Endothelial cell of umbilical vein (primary cell): ENCODE measurements at places on chromosomes 1 and 21.

DNA sequence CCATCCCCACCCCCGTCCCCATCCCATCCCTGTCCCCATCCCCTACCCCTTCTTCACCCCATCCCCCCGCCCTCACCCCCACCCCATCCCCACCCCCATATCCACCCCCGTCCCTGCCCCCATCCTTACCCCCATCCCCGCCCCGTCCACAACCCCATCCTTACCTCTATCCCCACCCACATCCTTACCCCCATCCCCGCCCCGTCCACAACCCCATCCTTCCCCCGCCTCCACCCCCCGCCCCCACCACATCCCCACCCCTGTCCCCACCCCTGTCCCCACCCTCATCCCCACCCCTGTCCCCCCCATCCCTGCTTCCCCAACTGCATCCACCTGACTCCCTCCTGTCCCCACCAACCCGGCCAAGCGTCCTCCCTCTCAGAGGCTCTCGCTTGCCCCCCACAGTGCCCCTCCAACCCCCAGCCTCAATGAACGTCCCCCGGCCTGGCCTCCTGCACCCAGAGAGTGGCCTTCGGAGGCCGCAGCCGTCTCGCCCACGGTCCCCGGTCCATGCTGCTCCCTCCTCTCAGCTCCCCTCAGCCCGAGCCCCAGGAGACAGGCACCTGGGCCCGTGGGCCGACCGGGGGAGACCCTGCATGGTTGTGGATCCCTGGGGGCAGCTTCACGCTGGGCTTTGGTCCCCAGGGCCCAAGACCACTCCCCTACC is 25.5 kb upstream of the C1orf159 start:
- no peak for DNase-seq

DNA sequence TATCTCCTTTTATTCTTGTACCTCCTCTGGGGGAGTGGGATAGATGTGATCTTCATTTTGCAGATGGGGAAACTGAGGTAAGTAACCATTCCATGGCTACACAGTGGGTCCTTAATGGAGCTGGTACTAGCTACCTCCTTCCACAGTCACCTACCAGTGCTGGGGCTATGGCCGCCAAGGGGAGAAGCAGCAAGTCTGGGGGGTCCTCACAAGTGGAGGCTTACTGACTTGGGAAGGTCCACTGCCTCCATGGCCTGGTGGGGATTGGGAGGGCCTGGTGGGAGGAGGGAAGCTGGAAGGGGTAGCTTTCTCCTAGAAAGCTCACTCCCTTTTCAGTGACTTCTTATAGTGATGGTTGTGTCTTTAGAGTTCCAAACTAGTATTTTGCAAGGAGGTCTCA is 5.9 kb upstream of the FOXO6 start:
- DNase-seq, result no peak

- no peak for DNase-seq
Observed at GRCh38 chr1:84704872-84705417, 14.7 kb upstream of the SSX2IP start.

DNA sequence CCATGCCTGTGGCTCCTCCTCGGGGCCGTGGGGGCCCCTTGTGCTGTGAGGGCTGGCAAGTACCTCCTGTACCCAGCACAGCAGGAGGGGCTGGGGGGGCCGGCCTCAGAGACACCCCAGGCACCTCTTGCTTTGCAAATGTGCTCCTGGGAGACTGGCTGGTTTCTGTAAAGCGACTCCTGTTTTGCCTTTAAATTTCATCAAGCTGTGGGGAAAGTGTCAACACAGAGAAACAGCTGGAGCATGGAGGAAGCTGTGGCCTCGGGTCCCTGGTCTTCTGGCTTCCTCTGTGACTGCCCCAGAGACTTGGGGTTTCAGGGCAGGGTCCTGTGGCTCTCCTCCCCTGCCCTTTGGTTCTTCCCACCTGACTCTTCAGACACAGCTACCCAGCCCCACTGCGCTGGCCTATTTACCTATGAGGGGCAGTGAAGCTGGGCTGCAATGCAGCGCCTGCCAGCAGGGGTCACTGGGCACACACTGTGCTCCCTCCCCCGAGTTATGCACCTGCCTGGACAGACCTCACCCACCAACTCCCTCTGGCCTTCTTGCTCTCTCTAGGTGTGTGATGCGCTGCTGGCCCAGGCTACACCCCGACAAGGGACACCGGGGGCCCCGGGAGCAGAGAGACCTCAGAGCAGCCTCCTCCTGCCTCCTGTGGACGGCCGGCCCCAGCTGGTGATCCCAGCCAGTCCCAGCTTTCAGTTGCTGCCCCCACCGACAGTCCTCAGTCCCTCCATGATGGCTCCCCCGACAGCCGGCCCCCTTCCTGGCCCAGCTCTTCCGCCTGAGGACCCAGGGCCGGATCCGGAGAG is 17.6 kb upstream of the PEX10 start:
- DNase-seq, result no peak

DNA sequence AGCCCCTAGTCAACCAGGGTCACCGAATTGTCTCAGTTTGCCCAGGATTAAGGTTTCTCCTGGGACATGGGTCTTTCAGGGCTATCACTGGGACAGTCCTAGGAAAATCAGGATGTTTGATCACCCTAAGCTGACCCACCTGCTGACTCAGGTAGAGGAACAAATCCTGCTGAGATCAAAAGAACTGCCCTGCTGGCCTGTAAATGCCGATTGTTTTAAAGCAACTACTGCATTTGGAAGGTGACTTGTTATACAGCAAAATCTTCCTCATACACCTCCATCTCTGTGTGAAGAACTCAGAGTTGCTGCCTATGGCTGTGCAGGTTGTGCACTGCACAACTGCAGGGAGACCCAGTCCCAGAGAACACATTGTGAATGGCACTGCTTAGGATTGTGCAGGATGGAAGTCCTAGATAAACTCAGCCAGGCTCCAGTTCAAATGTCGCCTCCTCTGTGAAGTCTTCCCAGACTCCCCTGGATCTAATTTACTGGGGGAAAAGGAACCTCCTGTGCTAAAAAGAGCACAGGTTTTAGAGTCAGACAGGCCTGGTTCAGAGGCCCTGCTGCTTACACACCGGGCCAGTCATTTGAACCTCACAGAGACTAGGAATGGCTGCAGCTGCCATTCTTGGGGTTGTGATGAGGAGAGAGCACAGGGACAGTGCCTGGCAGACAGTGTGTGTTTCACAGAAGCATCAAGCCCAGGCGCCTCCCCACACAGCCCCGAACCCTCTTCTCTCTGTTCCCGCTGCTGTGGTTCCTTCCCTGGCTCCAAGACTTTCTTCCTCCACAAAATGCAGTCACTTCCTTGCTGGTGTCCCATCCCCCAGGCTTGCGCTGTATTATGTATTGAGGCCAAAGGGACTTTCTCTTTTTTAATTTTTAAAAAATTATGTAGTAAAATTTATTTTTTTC is 23.2 kb upstream of the LRP8 start:
- no peak for DNase-seq

- no peak for DNase-seq
Observed at GRCh38 chr1:157044326-157044725, 1.2 kb downstream of the ARHGEF11 start.

DNA sequence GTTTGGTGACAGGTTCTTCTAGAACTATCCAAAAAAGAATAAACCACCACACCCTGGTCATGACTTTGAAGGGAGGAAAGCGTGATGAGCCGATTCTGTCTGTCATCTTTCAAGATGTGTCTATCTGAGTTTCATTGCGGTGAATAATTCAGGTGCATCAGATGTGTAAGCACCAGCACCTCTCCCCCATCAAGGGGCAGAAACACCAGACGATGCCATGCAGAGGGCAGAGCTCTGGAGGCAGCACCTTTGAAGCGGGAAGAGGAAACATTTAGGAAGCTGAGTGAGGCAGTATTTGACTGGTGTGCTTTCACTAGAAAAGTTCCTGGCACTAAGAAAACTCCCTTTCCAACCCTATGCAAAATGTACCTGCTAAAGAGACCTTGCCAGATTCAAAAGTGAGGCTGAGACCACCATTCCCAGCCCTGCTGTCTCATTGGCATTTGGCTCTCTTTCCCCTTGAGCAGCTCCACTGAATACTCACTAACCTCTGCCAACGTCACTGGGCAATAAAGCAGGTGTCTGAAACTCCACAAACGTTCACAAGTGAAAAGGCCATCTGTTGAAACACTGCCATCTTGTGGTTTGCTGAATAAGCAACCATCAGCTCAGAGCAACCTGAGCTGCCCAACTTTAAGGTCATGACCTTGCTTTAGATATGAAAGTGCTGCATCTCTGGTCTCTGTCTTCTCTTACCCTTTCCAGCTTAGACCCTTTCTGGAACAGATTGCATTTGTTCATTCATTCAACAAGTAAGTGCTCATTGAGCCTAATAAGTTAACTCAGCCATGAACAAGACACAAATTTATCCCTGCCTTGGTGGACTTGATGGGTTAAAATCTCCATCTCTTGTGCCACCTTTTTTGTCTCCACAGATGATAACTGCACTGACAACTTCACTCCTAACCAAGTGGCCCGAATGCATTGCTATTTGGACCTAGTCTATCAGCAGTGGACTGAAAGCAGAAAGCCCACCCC is 228.6 kb downstream of the PAPPA2 start:
- DNase-seq, result peak; percentile 3

DNA sequence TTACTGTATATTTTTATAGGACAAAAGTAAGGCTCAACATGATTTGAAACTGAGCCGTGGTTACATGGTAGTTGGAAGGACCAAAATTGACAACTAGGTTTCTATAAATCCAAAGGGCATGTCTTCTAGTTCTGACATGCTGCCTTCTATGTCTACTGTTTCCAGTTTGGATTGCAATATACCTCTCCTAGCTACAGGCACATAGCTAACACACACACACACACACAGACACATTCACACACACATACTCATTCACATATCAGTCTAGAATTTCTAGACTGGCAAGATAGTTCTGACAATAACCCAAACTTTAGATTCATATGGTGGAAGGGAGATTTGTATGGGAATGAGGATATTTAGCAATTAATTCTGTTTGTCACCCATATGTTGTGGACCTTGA is 544.8 kb upstream of the CAMK1G start:
- no peak for DNase-seq

- DNase-seq, result no peak
Observed at GRCh38 chr1:61447968-61448430, 276.9 kb downstream of the TM2D1 start.

DNA sequence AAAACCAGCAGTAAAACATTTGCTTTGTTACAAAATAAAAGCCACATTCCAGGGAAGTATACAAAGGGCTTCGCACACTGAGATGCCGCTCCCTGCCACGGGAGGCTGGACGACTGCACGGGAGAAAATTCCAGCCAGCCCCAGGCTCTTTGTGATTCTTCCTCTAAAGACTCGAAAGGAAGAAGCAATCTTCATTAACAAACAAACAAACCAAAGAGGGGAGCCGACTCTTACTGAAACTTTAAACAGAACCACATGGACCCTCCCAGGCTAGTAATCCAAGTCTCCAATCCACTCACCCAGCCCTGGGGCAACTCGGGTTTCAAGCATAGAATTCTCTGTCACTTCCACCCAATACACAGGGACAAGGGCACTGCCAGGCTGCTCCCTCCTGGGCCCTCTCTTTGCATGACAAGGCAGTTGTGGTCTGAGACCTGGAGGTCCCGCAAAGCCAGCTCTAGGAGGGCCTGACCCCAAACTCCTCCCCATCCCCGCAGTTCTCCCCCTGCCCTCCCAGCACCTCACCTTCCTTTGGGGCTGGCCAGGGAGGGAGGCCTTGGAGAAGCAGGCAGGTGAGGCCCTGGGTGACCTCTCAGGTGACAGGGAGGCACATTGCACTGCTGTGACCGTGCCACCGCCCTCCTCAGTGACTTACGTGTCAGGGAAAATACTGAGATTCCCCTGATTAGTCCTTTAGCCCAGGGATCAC is 26.6 kb upstream of the COL18A1 start:
- DNase-seq, result peak; percentile 13

GRCh38 chr1:110588991-110589390 is 17.2 kb downstream of the KCNA2 start:
- DNase-seq, result no peak

DNA sequence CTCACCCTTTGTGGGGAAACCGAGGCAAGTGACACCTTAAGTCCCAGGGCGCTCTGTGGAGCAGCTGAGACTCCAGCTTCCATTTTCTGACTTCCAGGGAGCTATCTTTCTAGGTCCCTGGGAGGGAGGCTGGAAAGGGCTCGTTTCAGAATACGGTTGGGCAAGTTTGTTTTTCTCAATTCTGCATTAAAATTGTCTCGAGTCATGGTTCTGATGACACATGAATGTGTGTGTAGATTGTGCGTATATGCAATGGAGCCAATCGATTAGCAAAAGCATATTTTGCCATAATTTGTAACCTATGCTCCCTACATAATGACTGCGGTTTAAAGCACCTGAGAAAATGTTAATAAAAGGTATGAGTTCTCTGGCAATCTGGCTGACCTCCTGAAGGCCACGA is 77.3 kb downstream of the SIK1 start:
- no peak for DNase-seq

GRCh38 chr1:195005338-195005737 is 1602.9 kb downstream of the KCNT2 start:
- DNase-seq, result no peak

DNA sequence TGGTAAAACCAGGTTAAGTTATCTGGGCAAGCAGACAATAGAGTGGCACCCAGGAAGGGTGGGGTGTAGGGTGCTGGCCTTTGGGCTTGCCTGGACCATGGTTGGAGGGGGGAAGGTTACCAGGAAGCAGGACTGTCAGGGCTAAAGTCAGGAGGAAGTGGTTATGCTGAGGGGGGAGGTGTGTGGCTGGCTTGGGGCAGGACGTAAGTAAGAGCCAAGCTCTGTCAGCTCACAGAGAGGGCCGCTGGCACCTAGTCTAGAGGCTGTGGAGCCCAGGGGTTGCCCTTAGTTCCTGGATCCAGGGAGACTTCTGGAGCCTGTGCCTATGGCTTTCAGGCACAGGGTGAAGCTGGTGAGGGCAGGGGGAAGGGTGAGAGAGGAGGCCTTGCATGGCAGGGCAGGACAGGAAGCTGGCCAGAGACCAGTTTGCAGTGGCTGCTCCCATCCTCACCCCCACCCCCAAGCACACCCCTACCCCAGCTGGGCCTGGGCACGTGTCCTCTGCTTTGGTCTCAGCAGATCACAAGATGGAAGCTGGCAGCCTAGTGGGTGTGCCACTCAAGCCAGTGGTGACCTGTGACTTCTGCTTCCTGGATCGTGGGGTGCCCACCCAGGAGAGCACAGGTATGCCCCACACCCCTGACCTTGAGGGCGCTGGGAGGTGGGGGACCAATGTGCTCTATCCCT is 20.5 kb upstream of the SMYD3 start:
- DNase-seq, result no peak

DNA sequence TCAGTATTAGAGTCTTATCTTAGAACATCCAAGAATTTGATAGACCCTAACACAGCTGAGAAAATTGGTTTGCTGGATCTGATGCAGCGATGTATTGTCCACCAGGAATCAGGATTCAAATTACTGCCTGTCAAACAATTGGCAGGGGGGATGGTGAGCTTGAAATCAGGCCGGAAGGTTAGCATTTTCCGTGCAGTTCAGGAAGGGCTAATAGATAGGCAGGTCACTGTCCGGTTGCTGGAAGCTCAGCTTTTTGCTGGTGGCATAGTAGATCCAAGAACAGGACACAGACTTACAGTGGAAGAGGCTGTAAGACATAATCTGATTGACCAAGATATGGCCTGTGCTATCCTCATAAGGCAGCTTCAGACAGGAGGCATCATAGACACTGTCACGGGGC is 127.2 kb downstream of the MACF1 start:
- DNase-seq, result no peak

- peak; percentile 6 for DNase-seq
Observed at GRCh38 chr1:162951553-162952315, 90.8 kb upstream of the CCDC190 start.
